Stimulated activated CD4-positive, alpha-beta T cell treated with anti-CD3 and anti-CD28 coated beads, Interleukin-12 subunit alpha, Interleukin-12 subunit beta, amount 100 ng/mL, for 24 hours (primary cell): ENCODE measurements at places on chromosomes 12 and 14.

GRCh38 chr12:114935658-114936057, 251.7 kb upstream of the TBX3 start:
- DNase-seq: no peak

- DNase-seq: no peak
These were observed 817.8 kb downstream of the LRFN5 start for GRCh38 chr14:42424501-42424900.

DNA sequence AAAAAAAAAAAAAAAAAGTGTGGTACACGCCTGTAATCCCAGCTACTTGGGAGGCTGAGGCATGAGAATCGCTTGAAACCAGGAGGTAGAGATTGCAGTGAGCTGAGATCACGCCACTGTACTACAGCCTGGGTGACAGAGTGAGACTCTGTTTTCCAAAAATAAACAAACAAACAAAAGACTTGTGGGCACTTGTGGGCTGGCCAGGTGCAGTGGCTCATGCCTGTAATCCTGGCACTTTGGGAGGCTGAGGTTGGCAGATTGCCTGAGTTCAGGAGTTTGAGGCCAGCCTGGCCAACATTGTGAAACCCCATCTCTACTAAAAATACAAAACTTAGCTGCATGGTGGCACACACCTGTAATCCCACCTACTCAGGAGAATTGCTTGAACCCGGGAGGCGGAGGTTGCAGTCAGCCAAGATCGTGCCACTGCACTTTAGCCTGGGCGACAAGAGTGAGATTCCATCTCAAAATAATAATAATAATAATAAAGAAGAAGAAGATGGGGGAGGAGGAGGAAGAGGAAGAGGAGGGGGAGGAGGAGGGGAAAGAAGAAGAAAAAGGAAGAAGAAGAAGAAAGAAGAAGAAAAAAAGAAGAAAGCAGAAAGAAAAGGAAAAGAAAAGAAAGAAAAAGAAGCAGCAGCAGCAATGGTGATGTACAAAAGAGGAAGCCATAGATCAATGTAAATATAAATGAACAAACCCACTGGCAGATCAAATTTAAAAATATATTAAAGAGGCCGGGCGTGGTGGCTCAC, 27.9 kb upstream of the CCNT1 start:
- no peak for DNase-seq

DNA sequence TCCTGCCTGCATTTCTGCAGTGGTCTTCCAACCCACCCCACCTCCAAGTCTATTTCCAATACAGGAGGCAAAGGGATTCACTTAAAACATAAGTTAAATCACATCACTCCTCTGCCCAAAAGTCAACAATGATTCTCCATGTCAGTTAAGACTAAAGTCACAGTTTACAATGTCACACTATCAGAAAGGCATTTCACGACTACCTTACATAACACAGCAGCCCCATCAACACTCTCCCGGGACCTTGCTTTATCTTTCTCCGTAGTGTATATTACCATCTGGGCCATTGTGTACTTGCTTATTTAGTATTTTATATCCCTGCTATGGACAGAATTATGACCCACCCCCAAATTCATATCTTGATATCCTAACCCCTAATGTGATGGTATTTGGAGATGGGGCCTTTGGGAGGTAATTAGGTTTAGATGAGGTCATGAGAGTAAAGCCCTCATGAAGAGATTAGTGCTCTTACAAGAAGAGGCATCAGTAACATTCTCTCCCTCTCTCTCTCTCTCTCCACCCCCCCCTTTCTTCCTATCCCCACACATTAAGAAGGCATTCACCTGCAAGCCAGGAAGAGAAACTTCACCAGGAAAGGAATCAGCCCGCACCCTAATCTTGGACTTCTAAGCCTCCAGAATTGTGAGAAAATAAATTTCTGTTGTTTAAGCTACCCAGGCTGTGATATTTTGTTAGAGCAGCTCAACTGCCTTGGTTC, 112.7 kb downstream of the GXYLT1 start:
- DNase-seq: no peak

DNA sequence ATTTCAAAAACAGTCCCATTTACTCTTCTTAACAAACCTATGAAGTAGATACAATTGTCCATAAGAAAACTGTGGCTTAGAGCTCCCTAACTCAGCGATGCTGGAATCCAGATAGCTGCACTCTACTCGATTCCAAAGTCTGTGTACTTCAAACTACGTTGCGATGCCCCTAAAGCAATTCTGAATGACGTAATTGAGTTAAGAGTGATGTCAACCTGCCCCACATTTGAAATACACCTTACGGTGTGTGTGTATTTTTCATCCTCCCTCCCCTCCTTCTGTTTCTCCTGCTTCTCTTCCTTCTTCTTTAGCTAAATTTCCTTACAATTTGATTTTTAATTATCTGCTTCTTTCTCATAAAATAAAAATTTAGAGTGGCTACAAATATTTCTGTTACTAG, 31.9 kb upstream of the RAP1B start:
- no peak for DNase-seq
